ENCODE measurements at places on chromosomes 3 and 15.

DNA sequence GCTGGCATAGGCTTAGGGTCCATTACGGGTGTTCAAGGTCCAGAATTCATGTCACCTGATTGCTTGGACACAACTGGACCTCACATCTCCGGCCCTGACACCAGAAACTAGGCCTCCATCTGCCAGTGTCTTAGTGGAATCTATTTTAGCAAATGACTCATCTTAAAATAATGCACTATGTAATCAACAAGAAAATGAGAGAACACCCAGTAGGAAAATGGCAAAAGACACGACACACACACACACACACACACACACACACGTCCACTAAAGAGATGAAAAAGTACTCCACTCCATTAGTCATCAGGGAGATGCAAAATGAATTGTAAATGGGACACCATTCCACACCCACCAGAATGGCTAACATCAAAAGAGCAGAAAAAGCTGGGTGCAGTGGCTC is 11.2 kb downstream of the APBA2 start:
- peak; percentile 95 for DNase-seq

GRCh38 chr15:53437366-53437765 is 322.1 kb downstream of the WDR72 start:
- no peak for DNase-seq

GRCh38 chr3:194537732-194538247 is 51.0 kb upstream of the ATP13A3 start:
- peak; percentile 89 for DNase-seq

GRCh38 chr3:184157206-184157605 is 2.0 kb downstream of the DVL3 start:
- no peak for DNase-seq

DNA sequence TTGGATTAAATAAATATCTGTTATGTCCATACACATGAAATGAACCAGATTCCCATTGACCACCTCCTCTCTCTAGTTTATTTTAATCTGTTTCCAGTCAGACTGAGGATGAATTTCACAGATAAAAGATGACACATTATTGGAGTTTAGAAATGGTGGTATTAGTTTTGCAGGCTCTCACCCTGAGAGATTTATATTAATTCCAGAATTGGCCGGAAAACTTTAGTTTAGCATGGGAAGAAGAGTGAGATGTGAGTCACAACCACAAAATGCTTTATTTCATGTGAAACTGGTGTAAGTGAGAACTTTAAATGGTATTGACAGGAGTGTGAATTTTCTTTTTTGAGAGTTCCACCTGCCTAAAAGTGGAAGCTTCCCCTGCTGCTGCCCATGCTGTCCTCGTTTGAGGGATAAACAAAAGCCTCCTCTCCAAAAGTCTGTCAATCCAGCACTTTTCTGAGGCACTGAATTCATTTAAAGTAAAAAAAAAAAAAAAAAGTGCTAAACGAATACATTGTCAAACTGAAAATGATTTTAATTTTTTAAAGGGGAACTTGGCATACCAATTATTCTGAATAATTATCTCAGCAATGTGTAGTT is 65.1 kb upstream of the EPHA3 start:
- no peak for DNase-seq

GRCh38 chr15:26667222-26667988 is 105.5 kb downstream of the GABRB3 start:
- DNase-seq = no peak

DNA sequence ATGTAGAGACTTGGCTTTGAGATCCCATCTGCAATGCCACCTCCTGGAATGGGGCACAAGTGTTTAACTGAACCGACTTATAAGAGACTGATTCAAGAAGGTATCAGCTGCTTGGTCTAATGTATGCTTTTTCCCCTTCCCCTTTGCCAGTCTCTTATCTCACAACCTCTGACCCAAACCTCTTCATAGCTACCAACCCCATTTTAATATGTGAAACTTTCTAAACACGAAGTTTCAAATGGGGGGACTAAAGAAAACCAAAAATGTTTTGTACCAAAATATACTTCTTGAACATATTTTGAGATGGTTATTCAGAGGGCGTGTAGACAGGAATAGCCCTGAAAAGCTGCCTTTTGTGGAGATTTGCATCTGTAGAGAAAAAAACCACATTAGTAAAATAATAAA is 73.1 kb downstream of the OXSM start:
- DNase-seq = no peak

DNA sequence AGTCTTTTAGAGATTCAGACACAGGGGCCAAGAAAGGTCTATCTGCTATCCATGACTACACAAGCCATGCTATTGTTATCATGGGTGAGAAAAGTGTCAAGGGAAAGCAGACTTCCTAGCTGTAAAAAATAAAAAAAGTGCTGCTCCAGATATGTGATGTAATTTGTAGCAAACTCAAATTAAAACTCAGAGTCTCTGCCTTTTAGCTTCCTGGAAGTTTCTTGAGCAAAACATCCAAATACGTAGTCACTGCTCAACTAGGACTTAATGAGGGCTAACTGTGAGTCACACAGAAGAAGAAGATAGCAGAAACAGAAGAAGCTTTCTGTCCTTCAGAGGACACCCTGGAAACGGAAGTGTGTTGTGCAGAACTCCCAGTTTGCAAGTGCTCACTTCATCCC is 393.4 kb upstream of the NR2F2 start:
- DNase-seq = peak; percentile 86

DNA sequence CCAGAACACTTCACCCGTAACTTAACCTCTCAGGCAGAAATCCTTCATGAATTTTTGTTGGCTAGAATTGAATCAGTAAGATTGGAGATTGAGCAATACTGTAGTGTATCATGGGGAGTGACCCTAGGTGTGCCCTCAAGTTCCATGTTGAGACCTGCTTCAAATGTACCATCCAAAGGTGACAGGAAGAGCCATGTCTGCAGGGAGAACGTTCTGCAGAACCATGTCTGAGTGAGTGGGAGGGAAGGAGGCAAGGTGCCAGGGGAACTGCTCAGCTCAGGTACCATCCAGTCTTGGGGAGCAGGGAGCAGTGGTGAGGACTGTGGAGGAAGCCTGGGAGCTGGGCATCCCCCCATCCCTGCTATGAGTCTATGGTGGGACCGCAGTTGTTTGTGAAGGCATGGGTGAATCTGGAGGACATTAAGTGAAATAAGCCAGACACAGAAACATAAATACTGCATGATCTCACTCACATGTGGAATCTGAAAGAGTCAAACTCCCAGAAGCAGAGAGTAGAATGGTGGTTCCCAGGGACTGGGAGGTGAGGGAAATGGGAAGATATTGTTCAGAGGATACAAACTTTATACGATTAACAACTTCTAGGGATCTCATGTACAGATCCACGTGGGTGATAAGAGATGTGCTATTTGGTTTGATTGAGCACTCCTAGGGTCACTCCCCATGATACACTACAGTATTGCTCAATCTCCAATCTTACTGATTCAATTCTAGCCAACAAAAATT is 23.3 kb downstream of the CFAP161 start:
- no peak for DNase-seq

DNA sequence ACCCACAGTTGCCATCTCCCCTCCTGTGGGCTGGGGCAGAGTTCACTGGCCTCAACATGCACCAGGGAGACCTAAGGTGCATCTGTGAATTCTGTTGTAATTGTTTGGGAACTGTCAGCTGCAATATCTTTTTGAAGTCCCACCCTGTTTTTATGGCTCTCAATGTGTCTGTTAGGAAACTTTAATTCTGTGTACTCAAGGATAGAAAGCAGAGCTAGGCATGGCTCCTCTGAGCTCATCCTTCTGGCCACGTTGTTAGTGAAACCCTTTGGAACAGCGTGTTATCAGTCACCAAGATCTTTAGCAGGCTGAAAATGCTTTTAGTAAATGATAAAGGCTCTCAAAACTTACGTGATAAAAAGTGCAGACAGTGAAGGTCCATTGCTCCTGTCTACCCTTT is 33.6 kb upstream of the MTMR10 start:
- DNase-seq = peak; percentile 86

- peak; percentile 40 for DNase-seq
Observed at GRCh38 chr3:131224886-131225550, 156.6 kb upstream of the NUDT16 start.

DNA sequence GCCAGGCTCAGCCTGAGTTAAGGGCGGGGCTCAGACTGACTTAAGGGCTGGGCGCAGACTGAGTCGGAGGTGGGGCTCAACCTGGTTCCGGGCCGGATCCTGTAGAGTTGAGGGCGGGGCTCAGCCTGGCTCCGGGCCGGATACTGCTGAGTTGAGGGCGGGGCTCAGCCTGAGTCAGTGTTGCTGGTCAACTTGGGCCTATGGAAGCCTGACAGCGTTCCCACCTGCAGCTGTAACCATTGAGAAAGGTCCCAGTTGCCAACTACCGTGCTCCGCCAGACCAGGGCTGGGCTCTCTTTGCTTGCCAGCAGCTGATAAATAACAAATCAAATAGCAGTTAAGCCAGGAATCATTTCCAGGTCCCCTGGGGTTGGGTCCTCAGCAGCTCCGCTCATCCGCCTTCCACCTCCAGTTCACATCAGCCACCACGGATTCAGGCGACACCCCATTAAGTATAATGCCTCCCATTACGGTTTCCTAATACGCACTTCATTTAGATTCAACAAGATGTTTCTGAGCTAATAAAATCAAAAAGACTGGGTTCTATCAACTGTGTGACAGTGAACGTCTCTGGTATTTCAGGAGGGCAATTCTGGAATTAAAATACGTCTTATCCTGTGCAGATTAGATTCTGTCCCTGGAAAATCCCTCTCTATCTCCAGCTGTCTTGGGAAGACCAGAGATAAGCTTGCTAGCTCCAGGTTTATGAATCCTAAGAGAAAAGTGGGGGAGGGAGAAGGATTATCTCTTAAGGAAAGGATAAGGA is 7.3 kb downstream of the GRIP2 start:
- DNase-seq = peak; percentile 6

- DNase-seq = peak; percentile 86
Observed at GRCh38 chr15:85412956-85413854, 32.8 kb downstream of the AKAP13 start.

- DNase-seq = peak; percentile 22
Observed at GRCh38 chr15:81548365-81549130, 174.5 kb upstream of the TMC3 start.

DNA sequence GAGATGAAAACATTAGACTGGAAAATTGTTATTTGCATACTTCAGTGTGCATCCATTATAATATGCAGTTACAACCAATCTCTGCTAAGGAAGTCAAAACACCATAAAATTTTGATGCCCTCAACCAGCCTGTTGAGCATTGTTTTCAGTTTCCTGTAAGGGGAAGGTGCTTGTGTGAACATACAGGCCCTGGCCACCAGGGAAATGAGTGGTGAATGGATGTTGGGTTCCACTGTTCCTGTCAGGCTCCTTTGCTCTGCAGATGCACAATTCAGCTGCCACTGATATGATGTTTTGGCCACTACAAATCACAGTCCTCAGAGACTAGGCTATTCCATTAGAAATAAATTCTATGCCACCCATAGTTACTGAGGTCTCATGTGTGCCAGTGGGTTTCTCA is 184.6 kb downstream of the SYNPR start:
- no peak for DNase-seq

GRCh38 chr3:121231872-121232271 is 313.9 kb downstream of the POLQ start:
- no peak for DNase-seq

- no peak for DNase-seq
Observed at GRCh38 chr3:32202496-32202895, 36.0 kb upstream of the CMTM8 start.

GRCh38 chr3:86451749-86452148 is 539.2 kb downstream of the VGLL3 start:
- no peak for DNase-seq

GRCh38 chr3:25901796-25902195 is 111.9 kb downstream of the OXSM start:
- DNase-seq = no peak

DNA sequence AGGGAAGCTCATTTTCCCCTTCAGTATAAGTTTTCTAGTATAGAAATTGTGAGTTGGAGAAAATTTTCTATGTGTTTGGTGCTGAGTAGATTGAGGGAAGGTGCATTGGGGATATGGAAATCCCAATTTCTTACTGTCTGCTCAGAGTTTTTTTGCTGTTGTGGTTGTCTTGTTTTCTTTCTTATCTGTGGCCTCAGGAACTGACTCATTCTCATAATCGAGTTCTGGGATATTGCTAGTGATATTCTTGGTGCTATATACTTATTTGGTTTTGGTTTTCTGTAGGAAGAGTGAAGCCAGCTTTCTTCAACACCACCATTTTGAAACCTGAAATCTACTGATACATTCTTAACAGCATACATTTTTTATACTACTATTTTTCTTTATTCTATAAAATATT is 869.2 kb downstream of the DIPK2A start:
- no peak for DNase-seq

- peak; percentile 58 for DNase-seq
Observed at GRCh38 chr3:187777331-187777941, 32.2 kb upstream of the BCL6 start.

DNA sequence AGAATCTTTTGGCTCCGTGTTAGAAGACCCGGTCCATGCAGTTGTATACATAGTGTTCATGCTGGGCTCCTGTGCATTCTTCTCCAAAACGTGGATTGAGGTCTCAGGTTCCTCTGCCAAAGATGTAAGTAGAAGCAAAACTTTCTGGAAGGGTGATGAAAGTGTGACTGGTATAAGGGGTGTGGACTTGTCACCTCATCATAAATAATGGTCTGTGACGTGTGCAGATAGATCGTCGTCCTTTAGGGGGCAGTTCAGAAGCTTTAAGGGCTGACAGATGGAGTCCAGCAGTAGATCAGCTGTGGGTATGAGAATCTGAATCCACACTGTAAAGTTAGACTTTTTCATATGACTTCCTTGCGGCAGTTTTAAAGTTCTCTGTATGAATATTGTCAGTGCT is 15.3 kb downstream of the SEC61A1 start:
- peak; percentile 39 for DNase-seq

DNA sequence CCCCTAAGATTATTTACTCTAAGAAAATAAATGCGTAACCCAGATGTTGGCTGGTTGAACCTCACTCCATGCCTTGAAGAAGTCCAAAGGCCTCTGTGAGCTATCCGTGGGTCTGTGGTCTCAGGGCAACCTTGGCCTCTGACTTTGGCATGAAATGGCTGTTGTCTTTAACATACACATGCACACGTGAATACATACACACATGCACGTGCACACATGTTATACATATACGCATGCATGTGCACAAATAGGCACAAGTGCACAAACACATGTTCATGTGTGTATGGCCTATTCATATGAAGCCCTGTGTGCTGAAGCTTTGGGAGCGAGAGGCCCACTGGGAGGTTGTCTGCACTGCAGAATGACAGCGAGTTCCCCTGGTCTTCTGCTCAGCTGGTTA is 50.8 kb downstream of the KLF15 start:
- DNase-seq = no peak

GRCh38 chr3:107065094-107065861 is 312.0 kb upstream of the CCDC54 start:
- DNase-seq = no peak

DNA sequence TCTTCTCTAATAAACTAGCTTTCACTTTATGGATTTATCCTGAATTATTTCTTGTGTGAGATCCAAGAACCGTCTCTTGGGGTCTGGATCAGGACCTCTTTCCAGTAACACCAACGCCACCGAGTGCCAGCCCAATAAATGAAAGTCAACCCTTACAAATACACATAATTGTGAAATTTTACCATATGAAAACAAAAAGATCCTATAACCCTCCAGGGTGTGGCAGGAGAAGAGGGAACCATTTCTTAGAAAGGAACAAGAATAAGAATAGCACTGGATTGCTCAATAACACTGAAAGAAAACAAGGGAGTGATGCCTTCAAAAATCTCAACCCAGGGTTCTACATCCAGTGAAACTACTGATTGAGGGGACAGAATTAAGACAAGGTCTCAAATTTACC is 51.6 kb upstream of the ACKR4 start:
- DNase-seq = no peak

All from EH (cell line).